ENCODE measurements at places on chromosomes 2 and 18.

GRCh38 chr2:120768112-120769048 lies 32.7 kb downstream of the GLI2 start:
- DNase-seq: no peak

DNA sequence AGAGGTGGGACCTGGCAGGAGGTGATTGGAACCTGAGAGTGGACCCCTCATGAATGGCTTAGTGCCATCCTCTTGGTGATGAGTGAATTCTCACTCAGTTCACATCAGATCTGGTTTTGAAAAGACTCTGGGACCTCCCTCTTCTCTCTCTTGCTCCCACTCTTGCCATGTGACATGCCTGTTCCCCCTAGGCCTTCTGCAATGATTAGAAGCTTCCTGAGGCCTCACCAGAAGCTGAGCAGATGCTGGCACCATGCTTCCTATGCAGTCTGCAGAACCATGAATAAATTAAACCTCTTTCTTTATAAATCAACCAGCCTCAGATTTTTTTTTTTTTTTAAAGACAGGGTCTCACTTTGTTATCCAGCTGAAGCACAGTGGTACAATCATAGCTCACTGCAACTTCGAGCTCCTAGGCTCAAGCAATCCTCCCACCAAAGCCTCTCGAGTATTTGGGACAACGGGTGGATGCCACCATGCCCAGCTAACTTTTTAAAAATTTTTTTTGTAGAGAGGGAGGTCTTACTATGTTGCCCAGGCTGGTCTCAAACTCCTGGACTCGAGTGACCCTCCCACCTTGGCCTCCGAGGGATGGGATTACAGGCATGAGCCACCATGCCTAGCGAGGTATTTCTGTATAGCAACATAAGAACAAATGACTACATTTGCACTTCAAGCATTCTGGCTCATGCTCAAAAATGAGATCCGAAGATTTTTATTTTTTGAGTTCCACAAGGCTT lies 2.0 kb upstream of the ZFAND2B start:
- DNase-seq: no peak

- no peak for DNase-seq
Measured at GRCh38 chr18:3410273-3410672, 39.7 kb upstream of the TGIF1 start.

DNA sequence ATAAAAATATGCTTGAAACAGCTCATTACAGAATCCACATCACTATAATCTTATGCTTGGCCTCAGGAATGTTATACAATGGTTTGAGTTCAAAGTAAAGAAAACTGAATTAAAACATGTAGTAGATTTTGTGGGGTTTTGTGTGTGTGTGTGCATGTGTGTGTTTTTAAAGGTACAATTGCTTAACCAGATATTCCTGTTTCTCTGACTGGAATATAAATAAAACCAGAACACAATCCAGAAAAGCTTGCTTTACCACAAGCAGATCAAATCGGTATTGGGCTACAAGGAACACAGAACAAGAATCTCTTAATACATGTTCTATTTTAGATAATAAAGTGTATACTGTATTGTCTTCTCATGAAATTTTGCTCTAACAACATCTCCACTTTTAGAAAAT lies 110.0 kb downstream of the TMEM247 start:
- DNase-seq: no peak

DNA sequence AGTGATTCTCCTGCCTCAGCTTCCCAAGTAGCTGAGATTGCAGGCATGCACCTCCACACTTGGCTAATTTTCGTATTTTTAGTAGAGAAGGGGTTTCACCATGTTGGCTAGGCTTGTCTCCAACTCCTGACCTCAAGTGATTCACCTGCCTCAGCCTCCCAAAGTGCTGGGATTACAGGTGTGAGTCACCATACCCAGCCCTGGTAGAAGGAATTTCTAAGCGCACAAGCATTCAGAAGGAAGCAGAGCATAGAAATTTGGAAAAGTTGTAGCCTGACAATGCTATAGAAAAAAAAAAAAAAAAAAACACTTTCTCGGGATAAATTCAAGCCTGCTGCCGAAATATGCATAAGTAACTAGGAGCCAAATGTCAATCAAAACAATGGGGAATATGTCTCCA lies 249.4 kb downstream of the GRB14 start:
- DNase-seq: no peak

DNA sequence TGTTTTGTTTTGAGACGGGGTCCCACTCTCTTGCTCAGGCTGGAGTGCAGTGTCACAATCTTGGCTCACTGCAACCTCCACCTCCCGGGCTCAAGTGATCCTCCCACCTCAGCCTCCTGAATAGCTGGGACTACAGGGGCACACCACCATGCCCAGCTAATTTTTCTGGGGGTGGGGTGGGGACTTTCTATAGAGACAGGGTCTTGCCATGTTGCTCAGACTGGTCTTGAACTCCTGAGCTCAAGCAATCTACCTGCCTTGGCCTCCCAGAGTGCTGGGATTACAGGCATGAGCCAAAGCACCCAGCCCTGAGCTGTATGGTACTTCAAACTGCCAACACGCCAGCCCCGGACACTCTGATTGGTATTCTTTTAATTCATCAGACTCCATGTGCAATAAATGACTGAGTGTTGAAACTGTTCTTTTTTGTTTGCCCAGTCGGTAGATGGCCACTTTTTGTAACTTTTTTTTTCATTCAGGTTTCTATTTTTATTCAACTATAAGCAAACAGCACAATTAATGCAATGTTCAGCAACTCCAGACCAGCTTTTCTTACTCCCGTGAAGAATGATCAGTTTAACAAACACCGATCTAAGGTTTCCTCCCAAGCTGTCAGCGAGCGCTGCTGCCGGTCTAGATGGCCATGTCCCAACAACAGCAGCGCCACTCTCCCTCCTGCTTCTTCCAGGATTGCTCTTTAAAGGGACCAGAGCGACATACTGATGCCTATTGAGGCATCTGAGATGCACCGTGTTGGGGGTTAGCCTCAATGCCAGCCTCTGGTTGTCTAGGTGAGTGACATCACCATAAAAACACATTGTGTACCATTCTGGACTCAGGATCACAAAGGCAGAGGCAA lies 12.5 kb upstream of the TGOLN2 start:
- DNase-seq: no peak

- DNase-seq: no peak
Measured at GRCh38 chr18:38698088-38698487, 1132.5 kb upstream of the CELF4 start.

DNA sequence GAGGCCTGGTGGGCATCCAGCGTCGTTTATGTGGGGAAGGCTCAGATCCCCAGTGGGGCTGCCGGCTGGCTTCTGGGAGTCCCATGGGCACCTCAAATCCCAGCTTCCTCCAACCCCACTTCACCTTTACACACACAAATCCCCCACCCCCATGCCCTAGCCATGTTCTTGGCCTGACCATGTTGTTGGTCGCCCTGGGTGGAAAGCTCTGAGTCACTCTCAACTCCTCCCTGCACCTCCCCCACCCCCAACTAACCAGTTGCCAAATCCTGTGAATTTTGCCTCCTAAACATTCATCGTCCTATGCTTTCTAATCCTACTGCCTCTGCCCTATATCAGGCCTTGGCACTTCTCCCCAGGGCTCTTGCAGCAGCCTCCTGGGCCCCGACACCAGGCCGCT lies 6.4 kb downstream of the TNS1 start:
- DNase-seq: no peak

- no peak for DNase-seq
Measured at GRCh38 chr2:161995553-161996016, 78.4 kb downstream of the DPP4 start.

GRCh38 chr2:55936351-55936750 lies 12.8 kb upstream of the EFEMP1 start:
- DNase-seq: no peak

DNA sequence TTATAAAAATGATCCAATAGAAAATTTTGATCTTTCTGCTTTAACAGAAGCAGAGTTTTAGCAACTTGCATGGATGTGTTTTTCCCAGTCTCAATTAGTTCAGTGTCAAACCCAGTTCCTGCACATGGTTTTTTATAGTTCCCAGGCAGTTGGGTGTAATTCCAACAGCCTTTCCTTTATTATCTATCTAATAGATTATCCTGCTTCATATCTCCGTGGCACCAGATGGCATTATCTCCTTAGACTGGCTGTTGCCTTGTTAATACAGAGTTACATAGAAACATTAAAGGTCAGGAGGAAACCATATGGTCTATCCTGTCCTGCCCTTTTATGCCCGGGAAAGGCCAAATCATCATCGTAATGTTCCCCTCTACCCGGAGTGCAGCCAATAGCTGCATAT lies 400.9 kb upstream of the SMIM21 start:
- no peak for DNase-seq

DNA sequence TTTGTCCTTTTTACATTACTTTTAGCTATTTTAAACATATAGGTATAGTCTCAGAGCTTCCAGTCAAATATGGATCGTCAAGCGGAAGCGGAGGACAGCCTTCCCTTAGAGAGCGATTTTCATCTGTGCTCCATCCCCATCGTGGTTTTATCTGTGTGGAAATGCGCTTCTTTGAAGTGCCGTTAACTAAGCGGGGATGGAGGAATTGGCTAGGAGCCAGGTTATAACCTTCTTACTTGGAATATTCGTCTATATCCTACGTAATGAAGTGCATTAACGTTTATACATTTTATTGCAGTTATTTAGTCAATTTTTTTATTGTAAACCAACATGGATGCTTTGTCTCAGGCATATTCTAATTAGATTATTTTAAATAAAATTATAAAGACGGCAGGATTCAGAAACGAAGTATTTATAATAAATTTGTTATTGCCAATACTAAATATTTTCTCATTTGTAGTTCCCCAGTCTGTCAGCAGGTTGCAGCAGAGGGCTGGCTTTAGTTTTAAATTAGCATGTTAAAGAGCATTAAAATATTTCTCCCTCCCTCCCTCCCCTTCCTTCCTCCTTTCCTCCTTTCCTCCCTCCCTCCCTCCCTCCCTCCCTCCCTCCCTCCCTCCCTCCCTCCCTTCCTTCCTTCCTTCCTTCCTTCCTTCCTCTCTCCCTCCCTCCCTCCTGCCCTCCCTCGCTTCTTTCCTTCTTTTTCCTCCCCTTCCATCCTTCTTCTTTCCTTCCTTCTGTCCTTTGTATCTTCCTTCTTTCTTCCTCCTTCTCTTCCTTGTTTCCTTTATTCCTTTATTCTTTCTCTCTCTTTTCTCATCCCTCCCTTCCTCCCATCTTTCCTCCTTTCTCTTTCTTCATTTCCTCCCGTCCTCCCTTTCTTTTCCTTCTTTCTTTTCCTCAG lies 80.6 kb upstream of the DOCK10 start:
- no peak for DNase-seq

DNA sequence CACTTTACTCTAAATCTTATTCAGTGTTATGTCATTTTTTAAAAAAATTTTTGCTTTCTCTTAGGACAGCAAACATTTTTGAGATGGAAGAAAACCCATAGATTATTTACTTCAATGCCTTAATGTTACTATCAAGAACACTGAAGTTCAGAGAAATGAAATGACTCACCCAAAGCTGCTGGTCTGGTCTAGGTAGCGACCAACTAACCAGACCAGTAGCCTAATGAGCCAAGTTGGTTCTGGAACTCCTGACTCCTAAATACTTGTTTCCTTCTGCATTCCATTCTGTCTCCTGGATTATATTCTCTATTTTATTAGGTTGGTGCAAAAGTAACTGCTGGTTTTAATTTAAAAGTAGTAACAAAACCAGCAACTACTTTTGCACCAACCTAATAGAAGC lies 35.4 kb downstream of the SLC8A1 start:
- no peak for DNase-seq

DNA sequence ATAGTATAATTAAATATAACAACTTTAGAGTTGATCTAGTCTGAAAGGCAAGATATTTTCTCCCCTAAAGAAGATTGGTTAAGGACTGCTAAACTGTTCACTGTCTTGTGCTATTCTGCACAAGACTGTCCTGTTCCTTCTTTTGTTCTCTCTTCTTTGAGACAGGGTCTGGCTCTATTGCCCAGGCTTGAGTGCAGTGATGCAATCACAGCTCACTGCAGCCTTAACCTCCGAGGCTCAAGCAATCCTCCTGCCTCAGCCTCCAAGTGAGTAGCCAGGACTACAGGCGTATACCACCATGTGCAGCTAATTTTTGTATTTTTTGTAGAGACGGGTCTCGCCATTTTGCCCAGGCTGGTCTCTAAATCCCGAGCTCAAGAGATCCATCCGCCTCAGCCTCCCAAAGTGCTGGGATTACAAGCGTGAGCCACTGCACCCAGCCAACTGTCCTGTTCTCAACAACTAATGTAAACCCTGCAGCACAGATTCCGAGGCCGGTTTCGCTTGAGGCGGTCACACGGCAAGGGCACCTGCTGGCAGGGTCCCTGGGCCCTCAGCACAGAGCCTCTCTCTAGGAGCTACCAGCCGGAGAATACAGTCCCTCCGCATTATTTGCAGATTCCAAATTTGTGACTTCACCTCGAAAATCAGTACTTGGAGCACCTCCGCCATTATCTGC lies 16.4 kb downstream of the PXDN start:
- no peak for DNase-seq

GRCh38 chr2:25822190-25823117 lies 55.8 kb downstream of the ASXL2 start:
- no peak for DNase-seq

- no peak for DNase-seq
Measured at GRCh38 chr2:53436882-53437281, 330.7 kb upstream of the CHAC2 start.

GRCh38 chr2:190674966-190675650 lies 26.2 kb downstream of the NAB1 start:
- no peak for DNase-seq

- DNase-seq: no peak
Measured at GRCh38 chr18:55443776-55444175, 144.2 kb downstream of the TCF4 start.

DNA sequence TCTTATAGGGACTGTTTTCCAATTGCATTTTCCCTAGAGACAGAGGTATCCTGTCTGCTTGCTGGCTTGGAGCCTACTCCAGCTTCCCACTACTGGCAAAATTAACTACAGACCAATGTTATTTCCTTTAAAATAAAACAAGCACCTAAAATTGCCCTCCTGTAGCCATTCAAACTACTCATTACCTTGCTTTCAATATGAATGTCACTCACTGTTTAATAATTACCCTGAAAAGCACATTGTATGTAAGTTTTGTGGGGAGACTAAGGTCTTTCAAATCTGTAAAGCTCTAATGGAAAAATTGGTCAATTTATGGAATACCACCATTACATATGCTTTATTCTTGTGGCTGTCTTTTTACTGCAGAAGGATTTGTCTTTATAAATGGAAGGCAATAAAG lies 87.3 kb downstream of the DOCK10 start:
- DNase-seq: no peak

Measured in frontal cortex (tissue), 4 donors.